ENCODE measurements at places on chromosomes 5 and 9.
A peak's percentile ranks its signal among the peaks of the same experiment; 100 is the strongest.

DNA sequence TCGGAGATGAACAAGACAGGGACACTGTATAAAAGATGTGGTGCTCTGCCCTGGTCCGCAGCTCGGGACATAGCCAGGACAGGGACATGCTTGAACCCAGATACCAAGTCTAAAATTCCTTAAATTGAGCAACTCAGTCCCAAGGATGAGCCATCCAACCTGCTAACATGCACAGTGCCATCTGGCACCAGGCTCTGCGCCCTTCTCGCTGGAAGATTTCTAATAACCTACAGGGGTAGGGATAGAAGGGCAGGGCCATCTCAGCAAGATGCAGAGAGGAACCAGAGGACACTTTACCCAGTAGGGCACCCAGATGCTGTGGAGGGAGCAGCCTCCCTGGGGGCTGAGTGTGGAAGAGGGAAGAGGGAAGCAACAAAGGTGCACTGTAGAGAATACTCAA lies 60.1 kb downstream of the SEMA4D start:
- DNase-seq = no peak

- no peak for DNase-seq
These were observed 21.7 kb upstream of the OLFM1 start for GRCh38 chr9:135065804-135066203.

- no peak for DNase-seq
These were observed 3.2 kb downstream of the TGFBR1 start for GRCh38 chr9:99108131-99108530.

DNA sequence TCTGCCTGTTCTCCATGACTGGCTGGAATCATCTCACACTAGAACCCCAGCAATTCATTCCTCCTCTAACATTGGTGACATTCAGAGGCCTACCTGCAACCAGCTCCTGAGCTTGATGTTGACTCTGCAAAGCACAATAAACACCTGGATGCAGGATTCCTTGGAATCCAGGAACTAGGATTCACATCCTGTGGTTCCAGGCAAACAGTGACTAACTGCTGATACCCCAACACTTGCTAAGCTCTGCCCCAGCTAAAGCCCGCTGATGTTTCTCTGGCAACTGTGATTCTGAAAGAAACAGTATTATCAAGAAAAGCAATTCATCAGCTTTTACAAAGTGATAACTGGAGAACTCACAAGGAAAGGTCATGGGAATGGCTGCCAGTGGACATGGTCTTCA lies 29.2 kb downstream of the SUSD1 start:
- no peak for DNase-seq

DNA sequence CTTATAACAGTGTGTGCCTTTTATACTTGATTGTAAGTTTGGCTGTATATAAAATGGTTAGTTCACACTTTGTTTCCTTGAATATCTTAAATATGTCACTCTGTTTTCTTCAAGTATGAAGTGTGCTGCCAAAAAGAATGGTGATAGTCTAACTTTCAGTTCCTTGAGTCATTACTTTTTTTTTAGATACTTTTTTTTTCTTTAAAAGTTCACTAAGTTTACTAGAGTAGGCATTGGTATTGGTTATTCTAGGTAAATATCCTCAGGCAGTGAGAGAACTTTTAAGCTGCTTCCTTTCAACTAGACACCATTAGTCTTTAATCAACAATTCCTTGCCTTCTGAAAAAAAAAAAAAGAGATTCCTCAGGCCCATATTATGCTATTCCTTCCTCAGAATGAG lies 41.9 kb downstream of the SPEF2 start:
- no peak for DNase-seq

DNA sequence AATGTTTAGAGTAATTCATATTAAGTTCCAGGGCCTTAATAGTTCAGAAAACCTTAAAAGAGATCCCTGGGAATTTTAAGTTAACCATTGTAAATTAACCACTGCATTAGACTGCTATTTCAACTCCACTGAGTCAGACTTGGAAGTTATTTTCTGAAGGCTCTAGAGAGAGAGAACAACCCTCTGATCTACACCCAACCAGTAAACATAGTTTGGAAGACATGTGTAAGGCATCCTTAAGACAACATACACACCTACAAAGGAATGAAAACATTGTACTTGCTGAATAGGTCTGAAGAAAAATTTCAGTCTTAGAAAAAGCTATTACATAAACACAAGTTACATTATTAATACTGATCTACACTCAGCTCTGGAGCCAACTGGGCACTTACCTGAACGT lies 158.2 kb upstream of the FST start:
- DNase-seq = no peak

GRCh38 chr5:73670731-73671130 lies 44.7 kb downstream of the ARHGEF28 start:
- no peak for DNase-seq

DNA sequence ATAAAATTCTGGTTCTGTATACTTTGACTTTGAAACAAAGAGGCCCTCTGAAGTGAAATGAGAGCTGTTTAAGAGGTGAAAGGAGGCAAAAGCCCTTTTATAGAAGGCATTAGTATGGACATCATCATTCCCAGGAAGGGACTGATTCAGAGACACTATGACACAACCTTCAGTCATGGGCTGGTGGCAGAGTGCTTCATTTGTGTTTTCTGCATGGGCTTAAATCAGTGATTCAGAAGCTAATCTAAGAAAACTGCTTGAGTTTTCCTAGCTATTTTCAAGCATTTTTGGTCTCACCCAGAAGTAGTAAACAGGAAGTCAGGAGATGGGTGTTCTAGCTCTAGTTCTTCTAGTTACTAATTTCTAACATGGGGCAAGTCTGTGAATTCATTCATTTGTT lies 288.9 kb downstream of the TRPM3 start:
- DNase-seq = no peak

DNA sequence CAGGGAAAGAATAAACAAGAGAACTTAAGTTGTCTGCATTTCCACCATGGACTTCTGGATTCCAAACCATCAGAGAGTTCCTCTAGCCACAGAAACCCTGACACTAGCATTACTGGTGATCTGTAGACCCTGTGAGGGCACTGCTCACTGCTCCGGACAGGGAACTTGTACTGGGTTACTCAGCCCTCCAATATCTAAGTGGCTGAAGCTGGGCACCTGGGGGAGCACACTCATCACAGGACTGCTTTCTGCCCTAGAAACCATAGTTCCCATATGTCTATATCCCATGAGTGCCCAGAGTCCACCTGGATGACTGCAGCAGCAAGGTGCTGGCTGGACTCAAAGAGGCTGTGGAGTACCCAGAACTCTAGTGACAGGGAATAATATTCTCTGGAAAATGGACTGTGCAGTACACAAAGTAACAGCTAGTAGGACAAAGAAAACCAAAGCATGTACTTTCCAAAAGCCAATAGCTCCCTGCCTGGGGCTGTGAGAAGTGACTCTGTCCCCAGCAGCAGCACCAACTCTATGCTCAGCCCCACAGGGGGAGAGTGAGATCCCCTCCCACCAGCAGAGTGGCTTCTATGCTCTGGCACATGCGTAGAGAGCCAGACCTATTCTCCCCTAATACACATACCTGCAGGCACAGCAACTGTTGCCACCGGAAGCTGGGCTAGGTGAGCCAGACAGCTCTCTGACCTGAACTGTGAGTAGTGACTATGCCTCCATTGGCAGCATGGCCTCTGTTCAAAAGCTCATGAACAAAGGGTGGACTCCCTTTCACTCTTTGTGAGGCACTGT lies 472.9 kb upstream of the FTMT start:
- no peak for DNase-seq

DNA sequence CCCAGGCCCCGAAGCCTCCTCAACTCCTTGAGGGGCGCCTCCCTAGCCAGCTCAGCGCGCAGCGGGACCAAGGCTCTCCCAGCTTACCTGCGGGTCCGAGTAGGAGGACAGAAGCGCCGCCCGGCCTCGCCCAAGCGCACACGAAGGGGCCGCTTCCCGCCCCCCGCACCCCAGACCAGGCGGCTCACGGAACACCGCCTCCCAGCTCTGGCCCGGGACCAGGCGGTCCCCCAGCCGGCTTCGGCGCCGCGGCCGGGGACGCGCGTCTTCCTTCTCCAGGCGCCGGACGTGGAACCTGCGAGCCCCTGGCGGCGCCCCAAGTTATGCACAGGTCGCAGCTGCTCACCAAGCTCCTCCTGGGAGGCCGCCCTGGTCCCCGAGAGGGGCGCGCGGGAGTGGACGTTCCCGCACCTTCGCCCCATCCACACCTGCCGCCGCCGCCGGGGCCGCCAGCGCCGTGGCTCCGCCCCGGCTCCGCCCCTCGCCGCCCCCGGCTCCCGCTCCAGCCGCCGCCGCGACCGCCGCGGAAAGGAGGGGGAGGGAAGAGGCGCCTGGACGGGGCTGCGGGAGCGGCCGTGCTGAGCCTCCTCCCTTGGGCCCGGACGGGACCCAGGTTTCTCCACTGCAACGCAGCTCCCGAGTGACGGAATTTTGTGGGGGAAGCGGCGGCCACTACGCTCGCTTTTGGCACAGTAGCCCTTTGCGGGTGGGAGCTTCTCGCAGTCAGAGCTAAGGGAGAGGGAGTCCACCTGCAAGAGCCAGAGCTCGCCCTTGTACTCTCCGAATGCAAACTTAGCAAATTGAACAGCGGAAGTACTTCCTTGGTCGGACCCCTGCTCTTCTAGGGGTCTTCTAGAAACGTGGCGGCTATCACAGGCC lies 77.5 kb upstream of the IFNE start:
- peak; percentile 22 for DNase-seq

GRCh38 chr5:170192829-170193228 lies 40.0 kb upstream of the C5orf58 start:
- no peak for DNase-seq

- DNase-seq = no peak
These were observed 11.4 kb downstream of the TTC1 start for GRCh38 chr5:160020266-160020770.

DNA sequence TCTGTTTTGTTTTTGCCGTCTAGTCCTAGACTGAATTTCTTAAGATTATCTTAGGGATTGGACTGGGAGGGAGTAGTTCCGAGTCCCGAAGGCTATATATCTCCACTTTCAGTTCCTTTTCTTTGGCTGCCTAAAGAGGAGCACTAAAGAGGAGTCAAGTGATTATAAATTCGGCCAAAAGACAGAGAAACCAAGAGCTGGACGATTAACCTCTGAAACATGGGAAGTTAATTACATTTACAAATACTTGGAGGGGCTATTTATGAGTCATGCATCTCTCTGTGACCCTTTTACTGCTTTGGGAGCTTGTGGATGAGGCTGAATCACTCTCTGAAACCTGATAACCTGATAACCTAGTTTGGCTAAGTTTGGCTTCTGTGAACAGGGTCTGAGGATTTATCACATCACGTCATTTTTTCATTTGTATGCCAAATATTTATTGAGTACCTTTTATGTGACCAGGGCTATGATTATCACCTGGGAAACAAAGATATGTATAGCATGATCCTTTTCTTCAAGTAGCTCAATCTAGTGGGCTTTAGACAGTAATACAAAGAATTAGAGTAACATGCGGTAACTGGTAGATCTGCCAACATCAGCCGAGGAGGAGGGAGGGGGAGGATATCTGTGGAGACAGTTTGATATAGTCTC lies 180.9 kb downstream of the CD180 start:
- DNase-seq = no peak

- no peak for DNase-seq
These were observed 145.7 kb upstream of the TRIM32 start for GRCh38 chr9:116541402-116541801.

DNA sequence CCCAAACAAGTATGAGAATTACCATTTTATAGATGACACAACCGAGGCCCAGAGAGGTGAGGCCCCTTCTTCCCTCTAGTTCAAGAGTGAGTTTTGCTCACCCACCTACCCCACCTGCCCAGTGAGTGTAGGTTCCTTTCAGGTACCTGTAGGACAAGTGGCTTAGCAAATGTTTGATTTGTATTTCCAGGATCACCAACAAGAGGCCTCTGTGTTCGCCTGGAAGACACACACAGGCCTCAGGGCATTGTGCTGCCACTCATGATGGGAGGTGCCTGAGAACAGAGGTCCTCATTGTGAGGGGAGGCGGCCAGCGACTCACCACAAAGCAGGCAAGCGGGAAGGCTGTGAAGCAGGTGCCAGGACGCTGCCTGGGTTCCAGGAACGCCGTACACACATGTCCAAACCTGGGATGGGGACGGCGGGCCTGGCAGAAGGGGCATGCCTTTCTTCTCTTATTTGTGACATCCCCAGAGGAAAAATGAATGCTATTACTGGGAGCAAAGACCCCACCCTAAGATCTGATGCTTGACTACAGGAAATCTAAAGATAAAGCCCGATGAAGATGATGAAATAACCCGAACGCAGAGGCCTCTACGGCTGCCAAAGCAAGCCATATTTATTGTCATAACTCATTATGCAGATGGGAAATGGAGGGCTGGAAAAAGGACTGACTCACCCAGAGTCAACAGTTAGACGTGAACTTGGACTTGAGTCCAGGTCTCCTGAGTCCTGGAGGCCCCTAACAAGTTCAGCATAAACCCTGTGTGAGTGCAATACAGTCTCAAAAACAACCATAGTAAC lies 60.2 kb upstream of the SLC25A51 start:
- no peak for DNase-seq

- no peak for DNase-seq
These were observed 196.6 kb upstream of the IER5L start for GRCh38 chr9:129374651-129375050.

DNA sequence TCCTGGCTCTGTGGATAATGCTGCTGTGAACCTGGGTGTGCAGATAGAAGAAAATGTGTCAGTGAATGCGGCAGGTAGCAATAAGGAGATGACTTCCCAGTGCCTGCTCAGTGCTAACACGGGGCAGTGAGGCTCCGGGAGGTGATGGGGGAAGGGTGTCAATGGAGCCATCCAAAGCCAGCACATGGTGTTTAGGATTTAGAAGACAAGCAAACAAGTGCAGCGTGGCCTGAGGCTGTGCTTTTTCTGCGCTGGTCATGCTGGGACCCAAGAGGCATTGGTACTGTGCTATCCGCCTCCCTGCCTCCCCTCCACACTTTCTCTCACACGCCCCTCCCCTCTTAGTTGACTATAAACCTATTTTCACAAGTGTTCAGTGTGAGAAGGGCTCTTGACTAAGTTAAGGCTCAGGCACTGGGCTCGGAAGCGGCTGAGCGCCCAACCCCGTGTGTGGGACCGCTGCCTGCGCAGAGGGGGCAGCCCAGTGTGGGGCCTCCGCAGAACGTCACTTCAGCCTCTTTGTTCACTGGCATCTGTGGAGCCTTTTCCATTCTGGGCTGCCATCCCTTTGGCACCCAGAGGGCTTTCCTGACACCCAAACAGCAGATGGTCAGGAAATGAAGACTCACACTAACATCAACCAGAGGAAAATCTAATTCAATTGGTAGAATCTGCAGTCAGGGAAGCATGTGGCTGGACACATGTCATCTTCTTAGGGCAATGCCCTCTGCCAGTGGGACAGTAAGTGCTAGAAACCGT lies 21.8 kb upstream of the NINJ1 start:
- DNase-seq = no peak

DNA sequence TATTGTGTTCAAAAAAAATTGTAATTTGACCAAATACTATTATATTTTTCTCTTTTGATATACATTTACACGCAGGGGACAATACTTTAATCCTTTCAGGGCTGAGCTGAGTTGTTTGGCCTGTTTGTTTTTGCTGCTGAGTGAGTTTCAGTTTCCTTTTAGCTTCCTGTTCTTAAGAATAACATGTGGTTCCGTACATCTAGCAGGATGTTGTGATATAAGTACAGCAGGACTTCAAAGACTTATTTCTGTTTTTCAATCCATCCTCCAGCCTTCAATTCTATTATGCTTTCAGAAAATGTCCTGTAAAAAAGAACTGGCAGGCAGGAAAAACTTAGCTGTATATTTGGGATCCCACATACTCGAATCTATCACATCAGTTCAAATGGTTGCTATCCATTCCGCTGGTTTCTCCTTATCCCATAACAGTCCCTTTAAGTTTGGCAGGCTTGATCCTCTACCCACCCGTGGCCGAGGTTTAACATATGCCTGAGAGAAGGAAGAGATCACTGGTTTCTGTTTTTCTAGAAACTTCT lies 1037.3 kb upstream of the ACO1 start:
- no peak for DNase-seq

- no peak for DNase-seq
These were observed 593.9 kb upstream of the GRAMD2B start for GRCh38 chr5:125829349-125829748.
